ENCODE measurements at places on chromosomes 13 and 19.

DNA sequence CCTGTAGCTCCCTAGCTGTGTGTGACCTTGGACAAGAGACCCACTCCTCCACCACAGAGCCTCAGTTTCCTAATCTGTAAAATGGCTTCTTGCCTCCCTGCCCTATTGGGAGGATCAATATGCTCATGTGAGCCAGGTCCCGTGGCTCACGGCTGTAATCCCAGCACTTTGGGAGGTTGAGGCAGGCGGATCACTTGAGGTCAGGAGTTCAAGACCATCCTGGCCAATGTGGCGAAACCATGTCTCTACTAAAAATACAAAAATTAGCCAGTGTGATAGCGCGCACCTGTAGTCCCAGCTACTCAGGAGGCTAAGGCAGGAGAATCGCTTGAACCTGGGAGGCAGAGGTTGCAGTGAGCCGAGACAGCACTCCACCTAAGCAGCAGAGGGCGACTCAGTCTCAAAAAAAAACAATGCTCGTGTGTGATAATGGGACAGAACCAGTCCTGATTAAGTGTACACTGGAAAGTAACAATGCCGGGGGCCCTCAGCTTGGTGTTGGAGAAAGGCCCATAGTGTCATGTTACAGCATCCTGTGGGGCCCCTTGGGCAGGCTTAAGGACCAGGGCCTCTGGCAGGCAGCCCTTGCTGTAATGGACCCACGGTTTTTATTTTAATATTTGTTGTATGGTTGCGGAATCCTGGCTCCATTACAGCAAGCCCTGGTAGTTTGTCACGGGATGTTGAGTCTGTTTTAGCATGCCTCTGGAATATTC, 6.8 kb downstream of the RPS11 start:
- DNase-seq = peak; percentile 12

DNA sequence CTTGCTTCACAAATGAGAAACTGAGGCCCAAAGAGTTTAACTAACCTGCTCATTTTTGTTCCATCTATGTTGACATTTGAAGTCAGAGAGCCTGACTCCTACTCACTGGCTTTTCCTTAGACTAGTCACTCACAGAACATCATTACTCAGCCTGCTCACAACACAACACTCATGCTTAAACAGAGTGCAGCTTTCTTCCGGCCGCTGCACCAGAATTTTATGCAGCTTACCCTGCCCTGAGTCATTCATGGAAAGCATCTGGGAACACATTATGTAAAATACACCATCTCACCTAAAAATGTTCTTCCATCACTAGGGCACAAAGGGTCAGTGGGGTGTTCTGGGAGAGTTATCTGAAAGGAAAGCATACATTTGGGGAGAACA, 303.4 kb downstream of the SPRY2 start:
- no peak for DNase-seq

GRCh38 chr19:48053856-48054255, 10.0 kb upstream of the CABP5 start:
- DNase-seq = no peak

GRCh38 chr19:28500296-28500695, 712.7 kb downstream of the UQCRFS1 start:
- DNase-seq = no peak

GRCh38 chr19:5136073-5136855, 167.4 kb downstream of the KDM4B start:
- no peak for DNase-seq

- no peak for DNase-seq
These were observed 40.5 kb downstream of the MIPEP start for GRCh38 chr13:23848646-23849141.

DNA sequence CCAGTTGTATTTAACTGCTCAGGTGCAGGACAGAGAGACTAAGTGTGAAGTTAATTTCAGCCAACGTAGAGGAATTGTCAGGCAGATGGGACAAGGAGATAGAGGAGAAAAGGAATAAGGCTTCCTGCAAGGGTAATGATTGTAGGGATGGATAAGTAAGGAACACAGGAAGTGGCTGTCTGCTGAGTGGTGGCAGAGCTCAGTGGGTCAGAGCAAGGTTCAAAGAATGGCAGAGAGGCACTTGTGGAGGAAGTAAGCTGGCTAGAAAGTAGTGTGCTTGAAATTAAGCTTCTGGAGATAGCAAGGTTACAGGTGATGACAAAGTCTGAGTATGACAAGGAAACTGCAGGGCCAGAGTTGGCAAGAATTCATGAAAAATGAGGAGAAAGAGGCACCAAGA, 47.9 kb downstream of the USPL1 start:
- DNase-seq = no peak

- DNase-seq = no peak
These were observed 217.2 kb upstream of the SLC10A2 start for GRCh38 chr13:103283451-103283820.

- no peak for DNase-seq
These were observed 67.0 kb downstream of the ABCC4 start for GRCh38 chr13:95234242-95234641.

GRCh38 chr19:5287066-5287465, 53.5 kb downstream of the PTPRS start:
- DNase-seq = no peak

GRCh38 chr19:34269968-34270621, 15.7 kb downstream of the GARRE1 start:
- DNase-seq = peak; percentile 68

GRCh38 chr19:30444686-30445232, 72.6 kb downstream of the ZNF536 start:
- no peak for DNase-seq

DNA sequence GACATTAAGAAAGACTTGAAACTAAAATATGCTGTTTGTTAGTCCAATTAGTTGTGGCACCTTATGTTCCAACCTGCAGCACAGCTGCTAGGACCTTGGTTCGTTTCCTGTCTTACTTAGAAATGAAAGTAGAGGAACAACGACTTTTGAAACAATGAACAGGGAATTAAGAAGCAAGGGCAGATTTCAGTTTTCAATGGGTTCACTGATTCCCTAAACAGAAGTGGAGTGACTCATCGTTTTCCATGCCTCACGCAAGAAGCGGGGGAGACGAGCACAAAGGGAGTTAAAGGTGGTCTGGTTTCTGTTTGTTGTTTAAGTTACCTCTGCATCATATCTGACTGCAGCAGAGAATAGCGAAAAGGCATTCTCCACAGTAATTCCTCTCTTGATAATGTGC, 44.8 kb downstream of the PHF11 start:
- no peak for DNase-seq

GRCh38 chr19:5231857-5232678, 108.5 kb downstream of the PTPRS start:
- no peak for DNase-seq

GRCh38 chr19:42816894-42817293, 51.4 kb upstream of the PSG8 start:
- DNase-seq = no peak

DNA sequence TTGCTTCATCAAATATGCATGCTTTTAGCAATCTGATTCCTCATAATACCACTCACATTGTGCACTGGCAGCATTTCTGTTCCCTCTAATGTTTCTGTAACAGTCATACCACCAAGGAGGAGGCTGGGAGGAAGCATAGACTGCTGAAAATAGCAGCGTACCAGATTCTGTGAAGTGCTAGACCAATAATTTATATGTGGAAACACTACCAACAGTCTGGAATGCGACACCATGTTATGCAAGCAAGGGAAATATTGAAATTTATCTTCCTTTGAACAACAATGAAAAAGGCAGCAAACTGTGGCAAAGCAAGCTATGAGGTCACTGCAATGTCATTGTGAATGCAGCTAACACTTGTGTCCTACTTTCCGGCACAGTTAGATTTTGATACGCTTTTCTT, 1388.0 kb downstream of the EFNB2 start:
- DNase-seq = no peak

GRCh38 chr19:4456476-4456842, 1.1 kb downstream of the UBXN6 start:
- DNase-seq = no peak

- DNase-seq = no peak
These were observed 1624.7 kb downstream of the PCDH9 start for GRCh38 chr13:65605396-65605795.

- no peak for DNase-seq
These were observed 106.5 kb upstream of the SGCG start for GRCh38 chr13:23074075-23074828.

DNA sequence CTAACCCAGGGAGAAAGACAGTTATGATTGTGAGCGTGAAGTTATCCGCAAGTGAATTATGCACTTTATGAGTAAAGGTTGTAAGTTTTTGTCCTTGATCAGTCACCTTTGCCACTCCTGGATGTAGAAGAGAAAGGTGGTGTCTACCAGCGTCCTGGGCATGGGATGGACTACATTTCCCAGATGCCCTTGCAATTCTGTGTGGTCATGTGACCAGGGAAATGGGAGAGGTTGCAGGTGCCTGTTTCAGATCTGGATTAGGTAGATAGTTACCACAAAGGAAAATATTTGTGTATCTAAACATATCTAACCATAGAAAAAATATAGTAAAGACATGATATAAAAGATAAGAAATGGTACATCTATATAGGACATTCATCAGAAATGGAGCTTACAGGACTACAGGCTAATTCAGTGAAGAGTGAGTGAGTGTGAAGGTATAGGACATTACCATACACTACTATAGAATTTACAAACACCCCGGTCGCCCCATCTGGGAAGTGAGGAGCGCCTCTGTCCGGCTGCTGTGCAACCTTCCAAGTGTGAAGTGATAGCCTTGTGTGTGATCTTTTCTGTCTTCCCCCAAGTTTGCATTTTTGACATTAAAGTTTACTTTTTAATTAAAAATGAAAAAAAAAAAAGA, 51.6 kb upstream of the CACNA1A start:
- no peak for DNase-seq

DNA sequence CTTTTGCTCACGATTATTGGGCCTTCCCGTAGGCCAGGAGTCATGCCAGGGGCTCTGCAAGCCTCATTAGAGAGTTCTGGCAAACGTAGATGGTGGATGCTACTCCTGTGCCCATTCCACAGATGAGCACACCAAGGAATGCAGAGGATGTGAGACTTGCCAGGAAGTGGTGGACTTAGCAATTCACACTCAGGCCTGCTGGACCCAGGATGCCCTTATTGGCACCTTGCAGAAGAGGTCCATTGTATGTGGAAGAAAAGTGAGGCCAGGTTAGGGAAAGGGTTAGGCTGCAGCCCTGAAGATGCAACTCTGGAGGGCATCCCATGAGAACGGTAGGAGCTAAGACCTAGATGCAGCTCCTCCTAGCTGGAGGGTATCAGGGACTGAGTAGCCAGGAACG, 5.9 kb downstream of the UNC13A start:
- no peak for DNase-seq

DNA sequence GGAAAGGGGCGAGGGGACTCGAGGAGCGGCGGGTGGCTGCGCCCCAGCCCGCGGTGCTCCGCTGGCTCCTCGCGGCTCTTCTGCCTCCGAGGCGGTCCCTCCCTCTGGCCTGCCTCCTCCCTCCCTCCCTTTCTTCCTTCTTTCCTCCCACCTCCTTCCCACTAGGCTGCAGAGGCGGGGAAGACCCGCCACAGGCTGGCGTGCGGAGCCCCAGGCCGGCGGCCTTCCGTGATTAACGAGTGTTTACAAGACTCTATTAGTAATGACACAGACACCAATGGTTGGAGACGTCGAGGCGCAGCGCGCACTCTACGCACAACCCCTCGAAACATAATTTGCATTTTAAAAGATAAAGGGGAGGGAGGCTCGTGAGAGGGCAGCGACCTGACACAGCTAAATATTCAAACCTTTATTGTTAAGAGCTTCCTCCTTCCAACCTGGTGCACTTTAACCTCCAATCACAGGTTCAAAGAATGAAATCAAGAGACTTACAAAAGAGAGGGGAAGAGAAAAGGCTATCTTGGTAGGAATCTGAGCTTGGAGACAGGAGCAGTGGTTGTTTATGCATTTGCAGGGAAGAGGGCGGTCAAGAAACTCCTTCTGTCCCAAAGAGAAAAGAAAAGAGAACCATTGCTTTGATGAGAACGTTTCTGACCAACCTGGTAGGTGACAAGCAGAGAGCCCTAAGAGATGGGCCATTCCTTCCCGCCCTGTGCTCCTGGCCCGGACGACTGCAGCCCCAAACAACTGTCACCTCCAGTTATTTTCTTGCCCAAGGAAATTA, at the start of gene CDX2:
Gene CDX2 (minus strand): TSS at position 234 of the 784 bp plus-strand sequence. CDS start 309 bp downstream, outside the sequence.
- DNase-seq = no peak

- no peak for DNase-seq
These were observed 19.8 kb upstream of the GNA15 start for GRCh38 chr19:3115916-3116602.

GRCh38 chr13:44151474-44151873, 222.2 kb upstream of the SERP2 start:
- DNase-seq = no peak

DNA sequence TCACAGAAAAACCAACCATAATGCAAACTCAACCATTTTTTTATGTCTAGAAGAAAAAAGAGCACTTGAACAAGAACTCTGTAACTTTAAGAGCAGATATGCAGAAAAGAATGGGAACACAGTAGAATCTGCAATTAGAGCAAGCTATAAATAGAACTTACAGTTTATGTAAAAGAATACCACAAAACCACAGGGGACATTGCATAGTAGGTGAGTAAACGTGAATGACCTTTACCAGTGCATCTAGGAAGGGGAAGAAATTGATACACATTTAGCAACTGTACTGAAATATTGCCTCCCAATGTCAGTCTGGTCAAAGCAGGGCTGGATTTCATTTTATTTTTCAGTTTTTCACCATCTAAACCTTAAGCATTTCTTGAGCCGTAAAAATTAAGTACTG, 242.2 kb upstream of the EDNRB start:
- no peak for DNase-seq

DNA sequence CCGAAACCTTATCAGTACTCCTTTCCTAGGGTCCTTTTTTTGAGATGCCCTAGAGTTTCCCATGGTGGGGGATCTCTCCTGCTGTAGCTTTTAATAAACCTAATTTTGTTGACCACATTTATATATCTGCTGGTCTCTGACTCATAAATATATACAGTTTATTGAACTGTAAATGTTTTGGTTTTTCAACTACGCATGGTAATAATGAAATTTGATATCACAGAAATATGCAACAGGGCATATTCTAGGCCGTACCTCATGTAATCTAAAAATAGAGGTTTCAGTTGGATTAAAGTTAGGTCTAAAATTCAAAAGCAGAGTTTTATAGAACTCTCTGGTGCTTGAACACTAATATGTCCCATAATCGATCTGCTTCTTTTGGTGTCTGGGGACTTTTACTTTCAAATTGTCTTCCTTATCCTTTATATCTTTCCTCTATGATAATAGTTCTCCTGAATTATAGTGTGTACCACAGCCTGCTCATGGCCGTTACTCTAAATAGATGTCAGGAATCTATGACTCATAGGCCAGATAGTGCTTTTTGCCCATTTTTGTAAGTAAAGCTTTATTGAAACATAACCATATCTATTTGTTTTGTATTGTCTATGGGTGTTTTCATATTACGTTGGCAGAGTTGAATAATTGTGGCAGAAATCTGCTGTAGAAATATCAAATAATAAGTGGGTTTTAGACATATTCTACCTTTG, 324.8 kb upstream of the PCDH9 start:
- no peak for DNase-seq

- DNase-seq = no peak
These were observed 6.4 kb upstream of the KLK6 start for GRCh38 chr19:50975766-50976165.
